ENCODE measurements at places on chromosomes 6 and 20. TPM values are rescaled to one million over a fixed set of nuclear protein-coding genes. Genes with fewer than 3 reads are reported as not detected.

The HLA-DPB1 gene
- 99.1 TPM for total RNA-seq

The AIF1 gene
- total RNA-seq, result 54.0 TPM

The TM9SF4 gene
- total RNA-seq, result 44.4 TPM

The EEF1A2 gene
- 1.6 TPM for total RNA-seq

The WFDC2 gene
- 0.34 TPM for total RNA-seq
